Suppressor macrophage treated with lipopolysaccharide for 1 hour (primary cell): ENCODE measurements at places on chromosomes 7 and 10.

DNA sequence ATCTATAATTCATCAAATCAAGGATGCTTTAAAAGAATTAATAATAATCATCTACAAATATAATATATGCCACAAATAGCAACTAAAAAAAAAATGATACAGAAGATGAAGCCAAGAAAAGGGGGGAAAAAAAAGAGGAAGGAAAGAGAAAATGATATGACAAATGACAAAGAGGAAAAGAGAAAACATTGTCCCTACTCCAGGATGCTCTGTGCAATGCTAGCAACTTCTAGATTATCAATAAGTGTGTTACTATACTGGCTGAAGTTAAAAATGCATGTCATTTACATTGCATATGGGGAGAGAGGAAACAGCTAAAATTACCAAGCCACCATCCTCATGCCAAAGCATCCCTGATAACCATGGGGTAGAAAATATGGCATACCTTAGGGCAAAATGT is 104.2 kb downstream of the SFMBT2 start:
- no peak for DNase-seq

- no peak for DNase-seq
These were observed 771 bp downstream of the PHYHIPL start for GRCh38 chr10:59177031-59177797.

DNA sequence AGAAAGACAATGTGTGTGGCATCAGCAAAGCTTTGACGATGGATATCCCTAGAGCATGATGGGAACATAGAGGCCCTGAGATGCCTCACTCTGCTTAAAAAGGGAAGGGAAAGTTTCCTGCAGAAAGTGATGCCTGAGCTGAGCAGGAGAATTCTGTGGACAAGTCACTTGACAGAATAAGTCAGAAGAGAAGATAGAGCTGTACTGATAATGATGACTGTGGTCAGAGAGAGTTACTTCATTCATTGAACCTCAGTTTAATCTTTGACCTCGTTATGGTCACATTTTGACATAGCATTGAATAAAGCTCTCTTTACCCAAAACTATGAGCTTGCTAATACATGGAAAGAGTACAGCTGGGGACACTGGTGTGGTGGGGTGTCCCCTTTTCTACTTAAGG is 7.6 kb downstream of the CUBN start:
- no peak for DNase-seq

GRCh38 chr7:492714-493065 is 27.0 kb downstream of the PDGFA start:
- DNase-seq = no peak

DNA sequence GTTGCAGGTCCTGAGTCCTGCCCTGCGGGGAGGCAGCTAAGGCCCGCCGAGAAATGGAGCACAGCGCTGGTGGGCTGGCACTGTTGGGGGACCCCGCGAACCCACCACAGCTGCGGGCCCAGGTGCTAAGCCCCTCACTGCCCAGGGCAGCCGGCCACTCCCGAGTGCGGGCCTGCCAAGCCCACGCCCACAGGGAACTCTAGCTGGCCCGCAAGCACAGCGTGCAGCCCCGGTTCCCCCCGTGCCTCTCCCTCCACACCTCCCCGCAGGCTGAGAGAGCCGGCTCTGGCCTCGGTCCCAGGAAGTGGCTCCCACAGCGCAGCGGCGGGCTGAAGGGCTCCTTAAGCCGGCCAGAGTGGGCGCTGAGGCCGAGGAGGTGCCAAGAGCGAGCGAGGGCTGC is 3.5 kb upstream of the NSMCE4A start:
- DNase-seq = no peak

GRCh38 chr10:70542565-70542938 is 60.0 kb downstream of the PRF1 start:
- DNase-seq = no peak
